Hippocampal formation (tissue), 2 donors: ENCODE measurements at places on chromosomes 1 and 21.
A peak's percentile ranks its signal among the peaks of the same experiment; 100 is the strongest.

DNA sequence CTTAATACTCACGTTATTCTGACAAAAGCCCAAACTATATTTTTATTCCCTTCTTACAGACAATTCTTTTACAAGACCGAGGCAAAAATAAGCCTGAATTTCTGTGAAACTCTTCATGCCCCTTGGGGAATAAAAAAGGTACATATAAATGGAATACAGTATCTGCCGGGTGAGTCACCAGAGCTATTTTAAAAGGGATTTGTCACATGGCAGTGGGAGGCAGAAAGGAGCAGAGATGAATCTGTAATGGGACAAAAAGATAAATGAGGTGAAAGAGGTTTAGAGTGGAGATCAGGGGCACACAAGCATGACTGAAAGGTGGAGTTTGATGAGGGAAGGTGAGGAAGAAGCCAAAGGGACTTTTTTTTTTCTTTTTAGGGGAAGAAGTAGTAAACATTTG, 8.8 kb downstream of the XCL1 start:
- DNase-seq = peak; percentile 34

- DNase-seq = no peak
Observed at GRCh38 chr1:232009741-232010140, 383.2 kb downstream of the DISC1 start.

DNA sequence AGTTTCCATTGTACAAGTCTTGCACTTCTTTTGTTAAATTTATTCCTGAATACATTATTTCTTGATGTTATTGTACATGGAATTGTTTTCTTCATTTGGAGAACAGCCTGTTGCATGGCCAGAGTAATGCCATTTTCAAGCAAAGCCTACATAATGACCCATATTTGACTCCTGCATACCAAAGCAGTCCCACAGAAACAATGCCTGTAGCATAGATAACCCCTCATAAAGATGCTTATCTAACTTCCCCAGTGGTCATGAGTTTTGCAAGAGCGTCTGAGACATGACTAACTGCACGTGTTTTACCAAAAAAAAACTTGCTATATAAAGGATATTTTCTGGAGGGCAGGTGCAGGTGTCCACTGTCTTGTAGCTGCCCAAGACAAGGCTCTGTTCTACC, 30.3 kb upstream of the RLF start:
- no peak for DNase-seq

GRCh38 chr1:10693152-10693496, 103.3 kb downstream of the CASZ1 start:
- no peak for DNase-seq

DNA sequence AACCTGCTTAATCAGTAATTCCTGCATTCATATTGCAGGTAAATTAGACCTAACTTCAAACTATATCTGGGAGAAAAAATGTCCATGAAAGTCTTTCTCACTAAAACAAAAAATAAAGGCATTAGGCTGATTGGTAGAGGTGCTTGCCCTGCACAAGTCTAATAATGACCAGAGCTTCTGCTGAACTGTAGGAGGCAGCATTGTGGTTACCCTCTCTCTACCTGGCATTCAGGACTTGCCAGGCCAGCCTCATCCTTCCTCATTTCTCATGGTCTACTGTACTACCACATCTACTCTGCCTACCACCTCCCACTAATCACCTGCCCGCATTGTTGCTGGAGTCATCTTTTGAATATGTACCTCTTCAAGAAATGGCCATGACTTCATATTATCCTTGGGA, 60.8 kb upstream of the KRTAP11-1 start:
- DNase-seq = no peak

DNA sequence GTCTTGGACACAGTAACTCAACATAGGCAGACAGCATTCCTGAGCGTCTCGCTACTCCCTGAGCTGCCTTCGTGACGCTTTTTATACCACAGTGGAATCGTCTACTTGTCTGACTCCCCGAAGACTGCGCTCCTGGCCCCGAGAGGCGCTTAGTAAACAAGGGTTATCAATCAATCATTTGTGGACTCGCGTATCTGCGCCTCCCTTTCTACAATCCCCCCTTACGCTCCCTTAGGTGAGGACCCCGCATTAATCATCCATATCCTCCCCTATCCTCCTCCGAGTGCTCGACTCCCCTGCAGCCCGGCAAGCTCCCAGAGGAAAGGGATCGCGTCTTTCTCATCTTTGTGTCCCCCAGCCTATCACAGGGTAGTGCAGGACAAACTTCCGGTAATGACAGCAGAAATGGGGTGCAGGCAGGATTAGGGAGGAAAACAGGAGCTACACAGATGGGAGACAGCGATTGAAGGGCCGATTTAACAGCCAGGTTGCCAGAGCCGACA, 522 bp downstream of the TMEM59 start:
- DNase-seq = peak; percentile 47

DNA sequence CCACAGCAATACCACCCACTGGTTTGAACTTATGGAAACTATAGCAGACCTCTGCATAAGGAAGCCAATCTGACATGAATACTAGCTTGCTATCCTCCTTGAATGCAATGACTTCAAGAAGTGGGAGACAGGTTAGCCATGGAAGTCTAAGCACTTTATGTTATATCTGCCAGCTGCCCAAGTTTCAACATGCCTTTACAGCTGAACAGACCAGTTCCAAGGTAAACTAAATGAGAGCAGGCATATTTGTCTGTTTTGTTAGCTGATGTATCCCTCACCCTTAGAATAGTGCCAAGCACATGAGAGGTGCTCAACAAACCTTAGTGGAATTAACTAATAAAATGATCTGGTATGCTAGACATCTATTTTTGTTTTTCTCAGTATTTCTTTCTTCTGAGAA, 65.1 kb downstream of the ALG14 start:
- no peak for DNase-seq

DNA sequence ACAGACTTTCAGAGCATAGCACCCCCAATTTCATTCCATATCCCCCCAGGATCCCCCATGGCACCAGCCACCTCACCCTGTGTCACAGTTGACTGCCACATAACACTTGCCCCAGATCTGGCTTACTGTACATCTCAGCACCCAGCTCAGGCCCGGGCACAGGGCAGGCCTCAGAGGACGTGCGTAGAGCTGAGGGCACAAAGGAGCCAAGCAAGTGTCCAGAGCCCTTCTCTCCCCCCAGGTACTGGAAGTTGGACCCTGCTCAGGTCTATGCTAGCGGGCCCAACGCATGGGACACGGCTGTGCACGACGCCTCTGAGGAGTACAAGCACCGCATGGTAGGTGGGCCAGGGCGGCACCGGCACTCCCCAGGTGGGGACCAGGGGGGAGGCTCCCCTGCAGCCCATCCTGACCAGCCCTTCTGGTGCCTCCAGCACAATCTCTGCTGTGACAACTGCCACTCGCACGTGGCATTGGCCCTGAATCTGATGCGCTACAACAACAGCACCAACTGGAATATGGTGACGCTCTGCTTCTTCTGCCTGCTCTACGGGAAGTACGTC, 8.0 kb upstream of the SYTL1 start:
- no peak for DNase-seq

DNA sequence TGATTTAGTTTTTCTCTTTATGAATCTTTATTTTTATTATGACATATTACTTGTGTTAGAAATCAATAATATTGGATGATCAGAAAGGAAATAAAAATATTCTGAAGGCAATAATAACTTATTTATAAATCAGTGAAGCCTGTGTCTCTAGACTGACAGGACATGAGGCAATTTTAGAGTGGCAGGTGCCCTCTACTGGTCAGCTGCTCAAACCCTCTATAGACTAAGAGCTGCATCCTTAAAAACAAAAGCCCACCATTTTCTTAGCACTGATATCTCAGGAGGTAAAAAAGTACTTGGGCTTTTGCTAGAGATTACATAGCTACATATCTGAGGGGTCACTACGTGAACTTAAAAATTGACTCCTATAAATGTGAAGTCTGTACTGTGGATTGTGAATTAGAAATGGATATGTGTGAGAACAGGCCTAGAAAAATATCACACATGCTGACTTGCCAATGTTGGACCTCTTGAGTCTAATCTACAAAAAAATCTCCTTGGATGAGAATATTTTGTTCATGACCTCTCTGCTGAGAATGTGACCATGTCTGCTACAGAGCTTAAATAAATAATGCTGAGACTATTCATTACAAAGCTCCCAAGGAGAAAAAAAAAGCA, 597.9 kb upstream of the ADAMTS5 start:
- DNase-seq = no peak

DNA sequence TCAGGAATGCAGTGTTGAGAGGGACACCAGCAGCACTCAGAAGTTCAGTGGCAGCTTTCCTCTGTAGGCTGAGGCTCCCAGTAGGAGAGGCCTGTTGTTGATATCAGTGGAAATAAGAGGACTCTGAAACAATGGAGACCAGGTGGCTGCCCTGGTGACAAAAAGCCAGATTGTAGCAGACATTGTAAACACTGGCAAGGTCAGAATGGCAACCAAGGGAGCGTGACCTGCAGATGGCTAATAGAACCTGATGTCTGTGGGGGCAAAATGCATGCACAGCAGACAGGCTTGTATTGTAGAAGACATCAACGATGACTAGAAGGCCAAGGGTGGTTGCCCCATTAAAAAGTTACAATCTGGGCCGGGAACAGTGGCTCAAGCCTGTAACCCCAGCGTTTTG, 53.1 kb upstream of the GPR37L1 start:
- DNase-seq = no peak

DNA sequence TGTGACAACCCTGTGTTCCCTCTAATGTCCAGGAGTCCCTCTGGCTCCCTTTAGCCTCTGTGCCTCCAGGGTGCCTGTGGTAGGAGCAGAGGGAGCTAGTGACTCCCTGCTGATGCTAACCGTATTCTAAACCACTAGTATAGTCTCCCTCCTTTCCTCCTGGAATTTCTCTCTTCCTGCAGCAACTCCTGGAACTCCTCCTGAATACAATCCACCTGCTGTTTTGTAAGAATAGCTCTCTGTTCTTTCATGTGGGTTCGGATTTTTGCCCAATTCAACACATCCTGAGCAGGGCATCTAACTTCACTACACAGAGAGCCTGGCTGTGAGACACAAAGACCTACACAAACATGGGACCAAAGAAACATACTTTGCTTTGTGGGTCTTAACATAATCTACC, 107.9 kb downstream of the RUNX1 start:
- DNase-seq = no peak

DNA sequence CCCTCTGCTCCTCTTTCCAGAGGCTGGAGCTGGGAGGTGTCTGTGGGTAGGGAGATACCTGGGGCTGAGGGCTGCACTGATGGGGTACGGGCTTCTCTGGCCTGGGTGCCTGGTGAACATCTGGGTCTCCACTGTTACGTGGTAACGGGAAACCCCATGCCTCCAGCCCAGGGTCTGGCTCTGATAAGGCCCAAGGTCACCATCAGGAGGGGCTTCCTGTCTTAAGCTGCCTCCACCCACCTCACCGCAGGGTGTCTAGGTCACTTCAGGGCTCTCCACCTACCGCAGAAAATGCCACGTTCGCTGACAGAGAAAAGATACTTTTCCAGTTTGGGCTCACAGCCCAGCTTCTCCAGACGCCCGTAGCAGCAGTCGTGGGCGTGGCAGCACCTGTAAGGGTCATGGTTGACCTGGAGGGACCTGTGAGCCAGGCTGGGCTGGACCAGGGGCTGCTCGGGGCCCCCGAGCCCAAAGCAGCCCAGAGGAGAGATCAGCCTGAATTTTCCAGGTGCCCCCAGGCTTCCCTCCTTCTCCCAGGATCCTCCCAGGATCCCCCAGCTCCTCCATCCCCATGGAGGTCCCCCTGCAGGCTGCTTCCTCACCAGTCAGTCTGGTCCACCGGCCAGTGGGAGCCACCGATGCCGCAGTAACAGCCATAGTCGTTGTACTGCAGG, 1.3 kb downstream of the PLA2G2E start:
- no peak for DNase-seq
